ENCODE measurements at places on chromosomes 16 and 17. TPM values are rescaled to one million over a fixed set of nuclear protein-coding genes. Genes with fewer than 3 reads are reported as not detected.
A peak's percentile ranks its signal among the peaks of the same experiment; 100 is the strongest.

Gene SLFN12L
- 10.4 TPM for total RNA-seq

Gene FBXO39
- not detected for total RNA-seq

Gene KRTAP4-9
- total RNA-seq: not detected

Gene PRAC2
- total RNA-seq: not detected

DNA sequence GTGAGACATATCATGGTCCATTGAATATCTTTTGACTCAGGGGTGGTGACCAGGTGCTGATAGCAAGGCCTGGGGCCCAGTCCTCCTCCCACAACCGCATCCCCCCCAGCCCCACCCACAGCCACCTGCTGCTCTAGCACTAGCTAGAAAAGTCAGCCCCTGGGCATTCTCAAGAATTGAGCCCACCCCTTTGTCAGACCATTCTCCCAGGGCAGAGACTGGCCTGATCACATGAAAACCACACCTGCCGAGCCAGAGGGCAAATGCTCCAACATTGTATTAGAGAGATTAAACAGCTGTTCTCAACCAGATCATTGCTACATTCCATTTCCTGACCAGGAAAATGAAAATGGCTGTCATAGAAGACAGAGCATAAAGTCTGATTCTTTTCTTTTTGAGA is 62.4 kb downstream of the RAB11FIP4 start:
- DNase-seq: no peak

DNA sequence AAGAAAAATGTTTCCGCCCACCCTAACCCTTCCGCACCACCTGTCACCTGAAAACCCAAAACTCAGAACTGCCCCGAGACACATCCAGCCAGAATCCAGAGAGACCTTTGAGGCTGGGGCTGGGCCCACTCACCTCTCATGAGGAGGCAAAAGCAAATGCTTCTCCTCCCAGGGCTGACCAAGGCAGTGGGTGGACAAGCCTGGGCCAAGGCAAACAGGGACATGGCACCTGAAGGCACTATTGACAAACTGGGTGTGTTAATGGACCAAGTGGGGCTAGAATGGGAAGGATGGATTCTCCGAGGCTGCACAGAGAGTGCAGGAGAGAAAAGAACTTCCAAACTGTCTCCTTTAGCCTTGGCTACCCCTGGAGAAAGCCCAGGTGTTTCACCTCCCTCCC is 54.4 kb downstream of the SOX9 start:
- DNase-seq: no peak

Gene PROCA1
- 2.4 TPM for total RNA-seq

DNA sequence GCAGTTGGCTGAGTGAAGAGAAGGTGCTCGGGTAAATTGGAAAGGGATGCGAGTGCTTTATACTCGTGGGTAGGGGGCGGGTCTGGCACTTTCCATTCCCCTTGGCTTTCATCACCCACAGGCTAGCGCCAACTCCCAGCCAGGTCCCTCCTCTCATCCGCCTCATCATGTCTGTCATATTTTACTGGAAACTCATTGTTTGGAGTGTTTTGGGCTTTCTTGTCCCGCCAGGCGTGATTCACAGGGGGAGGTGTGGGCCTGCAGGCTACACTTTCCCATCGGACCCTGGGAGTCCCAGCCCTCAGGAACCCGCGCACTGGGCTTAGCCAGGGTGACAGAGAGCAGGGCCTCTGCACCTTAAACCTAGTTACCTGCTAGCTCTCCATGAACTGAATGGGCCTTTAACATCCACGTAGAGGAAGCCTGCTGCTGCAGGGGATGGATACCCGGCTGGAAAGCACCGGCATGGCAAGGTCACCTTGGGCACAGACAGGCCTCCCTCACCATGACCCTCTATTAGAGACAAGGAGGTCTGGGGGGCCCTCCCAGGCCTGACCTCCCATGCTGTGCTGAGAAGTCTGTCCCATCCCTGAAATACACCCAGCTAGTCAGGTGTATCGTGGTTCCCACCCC is at the start of gene KRT14:
TSS of gene KRT14 (minus strand) at position 33 of the 633 bp plus-strand sequence. CDS start 61 bp downstream, outside the sequence.
- DNase-seq: no peak

Gene CDIP1
- total RNA-seq: 27.8 TPM

DNA sequence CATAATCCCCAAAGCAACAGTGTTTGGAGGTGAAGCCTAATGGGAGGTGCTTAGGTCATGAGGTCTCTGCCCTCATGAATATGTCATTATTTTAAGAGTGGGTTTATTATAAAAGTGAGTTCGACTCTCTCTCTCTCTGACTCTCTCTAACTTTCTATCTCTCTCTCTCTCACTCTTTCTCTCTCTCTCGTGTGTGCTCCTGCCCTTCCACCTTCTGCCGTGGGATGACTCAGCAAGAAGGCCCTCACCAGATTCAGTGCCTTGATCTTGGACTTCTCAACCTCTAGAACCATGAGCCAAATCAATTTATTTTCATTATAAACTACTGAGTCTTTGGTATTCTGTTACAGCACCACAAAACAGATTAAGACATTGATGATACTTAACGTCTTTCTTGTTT is 53.7 kb upstream of the TANC2 start:
- no peak for DNase-seq

Gene MYH11
- total RNA-seq: 0.58 TPM

DNA sequence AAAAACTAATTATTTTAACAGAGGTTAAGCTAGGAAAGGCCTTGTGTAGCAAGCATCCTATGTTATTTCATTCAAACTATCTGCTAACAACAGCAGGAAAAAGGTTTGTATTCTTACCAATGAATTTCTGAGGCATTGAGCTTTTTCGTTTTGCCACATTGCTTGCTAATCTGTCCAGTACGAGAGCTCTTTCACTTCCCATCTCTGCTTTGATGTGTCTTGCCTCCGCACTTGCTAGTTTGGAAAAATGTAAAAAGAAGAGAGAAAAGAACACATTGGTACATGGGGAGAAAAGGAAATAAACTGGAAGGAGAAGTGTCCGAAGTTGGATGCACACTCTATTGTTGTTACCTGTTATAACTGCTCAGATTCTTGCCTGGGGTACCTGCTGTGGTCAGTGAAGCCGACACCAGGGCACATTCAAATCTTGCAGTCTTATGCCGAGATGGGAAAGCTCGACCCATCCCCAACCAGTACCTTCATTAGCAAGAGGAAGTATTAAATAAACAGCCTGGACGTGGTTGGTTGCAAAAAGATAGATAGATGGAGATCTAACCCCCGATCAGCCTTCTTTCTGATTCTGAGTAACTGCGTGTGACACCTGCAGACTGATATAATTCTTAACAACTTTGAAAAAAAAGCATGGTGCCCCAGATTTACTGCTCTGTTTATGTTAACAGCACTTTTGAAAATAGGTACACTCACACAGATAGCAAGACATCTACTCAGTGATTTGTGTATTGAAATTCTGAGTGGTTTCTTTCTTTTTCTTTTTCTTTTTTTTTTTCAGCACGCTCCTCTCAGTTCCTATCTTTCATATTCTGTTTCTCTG is 40.0 kb downstream of the GRB7 start:
- DNase-seq: peak; percentile 73

Gene SRCIN1
- 0.85 TPM for total RNA-seq

DNA sequence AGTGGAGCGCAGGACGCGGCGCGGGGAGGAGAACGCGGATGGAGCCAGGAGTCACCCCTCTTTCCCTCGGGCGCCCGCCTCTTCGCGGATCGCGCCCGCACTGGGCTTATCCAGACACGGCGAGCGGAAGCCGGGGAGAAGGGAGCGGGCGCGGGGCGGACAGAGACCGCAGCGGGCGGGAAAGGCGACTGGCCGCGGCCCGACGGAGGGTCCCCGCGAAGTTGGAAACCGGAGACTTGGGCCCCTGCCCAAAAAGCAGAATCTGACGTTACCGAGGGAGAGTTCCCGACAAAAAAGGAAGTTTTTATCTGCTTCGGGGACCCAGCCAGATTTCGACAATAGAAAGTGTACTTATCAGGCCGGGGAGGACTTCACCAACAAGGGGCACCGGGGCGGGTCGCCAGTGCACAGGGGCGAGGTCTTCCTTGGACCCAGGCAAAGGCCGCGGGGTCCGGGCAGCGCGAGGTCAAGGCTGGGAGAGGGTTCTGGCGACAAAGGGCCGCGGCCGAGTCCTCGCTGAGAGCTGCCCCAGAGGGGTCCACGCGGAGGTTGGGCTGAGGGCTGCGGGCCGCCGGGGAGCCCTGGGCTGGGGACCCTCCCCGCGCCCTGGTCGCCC is 519 bp downstream of the ST6GALNAC2 start:
- DNase-seq: no peak

Gene RNF227
- total RNA-seq: 1.6 TPM

DNA sequence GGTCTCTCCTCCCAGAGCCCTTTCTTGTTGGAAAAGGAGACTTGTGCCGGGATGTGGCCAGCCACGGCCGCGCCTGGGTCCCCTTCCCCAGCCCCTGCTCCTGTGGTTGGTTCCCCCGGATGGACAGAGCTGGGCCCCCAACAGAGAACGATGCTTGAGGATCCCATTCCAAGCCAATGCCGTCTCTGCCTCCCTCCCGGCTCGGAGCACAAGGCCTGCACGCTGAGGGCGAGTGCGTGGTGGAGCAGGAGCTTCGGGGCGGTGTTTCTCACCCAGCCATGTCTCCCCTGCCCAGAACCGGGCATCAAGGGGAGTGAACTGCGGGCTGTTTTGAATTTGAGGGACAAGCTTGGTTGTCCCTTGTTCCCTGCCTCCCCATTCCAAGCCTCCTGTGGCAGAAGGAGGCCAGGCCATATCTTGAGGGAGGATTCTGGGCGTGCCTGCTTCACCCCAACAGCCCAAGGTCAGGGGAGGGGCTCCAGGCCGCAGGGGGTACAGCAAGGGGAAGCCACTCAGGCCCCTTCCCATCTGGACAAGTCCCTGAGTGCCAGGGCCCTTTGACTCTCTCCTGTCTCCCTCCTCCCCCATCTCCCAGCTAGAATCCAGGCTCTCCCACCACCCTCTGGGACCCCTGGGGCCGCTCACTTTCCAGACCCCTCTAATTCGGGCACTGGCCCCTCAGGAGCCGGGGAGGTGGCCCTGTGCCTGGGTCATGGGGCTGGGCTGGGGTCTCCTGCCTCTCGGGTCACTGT is 43.6 kb downstream of the SOCS3 start:
- no peak for DNase-seq

GRCh38 chr16:75011634-75012307 is 12.9 kb downstream of the ZNRF1 start:
- DNase-seq: peak; percentile 92

DNA sequence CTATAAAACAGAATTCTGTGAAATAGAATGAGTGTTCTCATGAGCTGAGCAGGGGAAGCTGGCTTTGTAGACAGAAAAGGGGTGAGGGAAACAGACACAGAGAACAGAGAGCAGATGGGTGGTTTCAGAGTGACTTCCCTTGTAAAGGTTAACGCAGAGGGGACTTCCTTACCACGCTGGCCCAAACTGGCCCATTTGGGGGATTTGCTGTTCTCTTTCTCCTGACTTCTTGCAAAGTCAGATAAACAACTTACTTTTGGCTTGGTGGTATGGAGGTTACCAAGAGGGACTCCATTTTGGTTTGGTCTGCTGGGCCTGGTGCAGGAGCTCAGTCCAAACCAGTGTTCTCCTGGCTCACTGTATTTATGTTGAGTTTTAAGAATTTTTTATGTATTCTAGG is 48.4 kb downstream of the SEC14L1 start:
- peak; percentile 64 for DNase-seq

DNA sequence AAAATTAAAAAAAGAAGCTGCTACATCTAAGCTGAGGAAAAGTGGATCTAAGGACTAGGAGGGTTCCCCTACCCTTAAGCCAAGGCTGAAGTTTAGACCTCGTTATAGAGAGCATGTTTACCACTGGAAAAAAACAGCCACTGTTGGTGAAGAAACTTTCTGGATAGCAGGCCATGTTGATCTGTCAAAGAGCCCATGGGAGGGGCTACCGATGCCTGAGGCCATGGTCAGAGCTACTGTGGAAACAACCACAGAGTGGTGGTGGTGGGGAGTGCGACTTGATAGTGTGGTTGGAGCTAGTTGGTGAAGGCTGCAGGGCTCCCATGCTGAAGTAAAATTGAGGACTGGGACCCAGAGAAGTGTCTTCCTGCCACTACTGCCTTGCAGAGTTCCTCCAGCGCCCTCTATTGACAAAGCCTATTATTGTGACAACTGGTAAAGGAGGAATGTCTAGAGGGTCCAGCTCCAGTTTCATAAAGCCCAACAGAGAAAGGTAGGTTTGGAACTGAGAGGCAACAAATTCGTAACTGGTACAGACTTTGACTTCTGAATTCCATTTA is 12.7 kb upstream of the FAM20A start:
- no peak for DNase-seq

DNA sequence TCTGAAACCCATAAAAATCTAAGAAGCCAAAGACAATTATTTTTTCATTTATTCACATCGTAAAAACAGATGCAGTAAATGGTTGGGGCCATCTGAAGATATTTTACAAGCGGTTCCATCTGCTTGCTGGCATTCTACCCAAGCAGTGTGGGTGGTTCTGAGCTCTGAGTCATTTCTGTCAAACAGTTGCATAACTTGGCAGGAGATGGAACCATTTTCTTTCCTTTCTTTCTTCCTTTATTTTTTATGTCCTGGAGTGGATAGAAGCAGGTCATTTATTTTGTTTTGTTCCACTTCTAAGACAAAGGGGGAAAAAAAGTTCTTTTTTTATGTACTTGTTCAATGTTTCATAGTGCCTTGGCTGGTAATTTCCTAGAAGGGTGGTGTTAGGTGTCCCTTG is 1151.9 kb upstream of the GOT2 start:
- no peak for DNase-seq

GRCh38 chr17:82304826-82305726 is 12.3 kb downstream of the CD7 start:
- DNase-seq: no peak

DNA sequence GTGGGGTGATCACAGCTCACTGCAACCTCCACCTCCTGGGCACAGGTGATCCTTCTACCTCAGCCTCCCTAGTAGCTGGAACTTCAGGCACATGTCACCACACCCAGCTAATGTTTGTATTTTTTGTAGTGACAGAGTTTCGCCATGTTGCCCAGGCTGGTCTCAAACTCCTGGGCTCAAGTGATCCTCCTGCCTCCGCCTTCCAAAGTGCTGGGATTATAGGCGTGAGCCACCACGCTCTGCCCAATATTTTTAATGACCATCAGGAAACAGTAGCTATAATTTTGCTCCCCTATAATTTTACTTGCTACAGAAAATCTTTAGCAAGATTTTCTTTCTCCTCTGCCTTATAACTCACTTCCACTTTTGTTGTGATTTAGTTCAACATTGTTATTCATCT is 29.7 kb upstream of the APPBP2 start:
- no peak for DNase-seq

Gene TBC1D3E
- total RNA-seq: not detected

- DNase-seq: no peak
These were observed 38.1 kb downstream of the CMC2 start for GRCh38 chr16:80968386-80969113.

DNA sequence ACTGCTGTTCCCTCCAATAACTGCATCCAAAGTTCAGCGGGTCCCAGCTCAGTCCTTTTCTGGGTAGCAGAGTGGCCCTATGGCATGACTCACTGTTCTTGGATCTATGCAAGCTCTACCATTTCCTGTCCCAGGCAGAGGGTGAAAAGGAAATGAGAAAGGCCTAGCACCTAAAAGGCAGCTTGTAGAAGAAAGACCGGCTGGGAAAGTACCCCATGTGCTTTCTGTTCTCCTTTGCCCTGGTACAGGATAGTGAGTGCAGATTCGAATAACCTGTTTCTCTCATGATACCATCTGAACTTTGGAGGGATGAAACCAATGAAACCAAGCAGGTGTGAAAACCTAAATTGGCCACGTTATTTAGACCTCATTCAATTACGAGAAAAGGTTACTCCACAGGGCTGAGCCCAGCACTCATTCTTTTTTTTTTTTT is 12.7 kb upstream of the HASPIN start:
- DNase-seq: peak; percentile 100

All from GM12878 (cell line).